Fibroblast of mammary gland (primary cell): ENCODE measurements at places on chromosomes 16 and 17.

DNA sequence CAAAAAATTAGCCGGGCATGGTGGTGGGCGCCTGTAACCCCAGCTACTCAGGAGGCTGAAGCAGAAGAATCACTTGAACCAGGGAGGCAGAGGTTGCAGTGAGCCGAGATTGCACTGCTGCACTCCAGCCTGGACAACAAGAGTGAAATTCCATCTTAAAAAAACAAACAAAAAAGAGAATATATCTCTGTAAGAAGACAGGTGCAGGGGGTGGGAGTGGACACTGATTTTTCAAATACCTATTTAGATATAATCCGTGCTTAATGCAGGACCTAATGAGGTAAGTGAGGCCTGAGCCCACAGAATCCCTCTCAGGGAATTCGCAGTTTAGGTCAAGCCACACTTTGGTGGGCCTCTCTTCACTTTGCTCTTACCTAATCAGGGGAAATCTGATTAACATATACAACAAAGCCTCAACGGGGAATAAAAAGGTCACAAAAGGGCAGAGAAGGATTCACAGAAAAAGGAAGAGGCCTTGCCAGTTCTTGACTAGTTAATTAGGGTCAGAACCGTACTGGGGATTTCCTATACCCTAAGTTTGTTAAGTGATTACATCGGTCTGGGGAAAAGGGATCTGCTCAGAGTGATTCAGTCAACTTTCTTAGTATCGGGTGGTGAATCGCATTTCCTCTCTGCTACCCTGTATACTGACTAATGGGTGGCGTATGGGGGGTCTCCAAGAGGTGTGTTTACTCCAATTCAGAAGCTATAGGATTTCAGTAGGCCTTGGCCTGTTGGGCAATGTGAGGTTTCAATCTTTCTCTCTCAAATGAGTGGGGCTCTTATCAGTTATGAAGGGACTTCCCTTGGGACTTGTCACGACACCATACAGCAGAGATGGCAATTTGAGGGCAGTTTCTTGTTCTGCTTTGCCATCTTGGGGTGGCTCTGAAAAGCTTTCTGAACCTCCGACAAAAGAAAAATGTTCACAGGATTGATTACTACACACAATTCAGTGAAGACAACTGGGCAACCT is 1.9 kb upstream of the NFAT5 start:
- peak; percentile 38 for DNase-seq

GRCh38 chr16:86725401-86725800 is 147.1 kb downstream of the FOXL1 start:
- DNase-seq = peak; percentile 83

DNA sequence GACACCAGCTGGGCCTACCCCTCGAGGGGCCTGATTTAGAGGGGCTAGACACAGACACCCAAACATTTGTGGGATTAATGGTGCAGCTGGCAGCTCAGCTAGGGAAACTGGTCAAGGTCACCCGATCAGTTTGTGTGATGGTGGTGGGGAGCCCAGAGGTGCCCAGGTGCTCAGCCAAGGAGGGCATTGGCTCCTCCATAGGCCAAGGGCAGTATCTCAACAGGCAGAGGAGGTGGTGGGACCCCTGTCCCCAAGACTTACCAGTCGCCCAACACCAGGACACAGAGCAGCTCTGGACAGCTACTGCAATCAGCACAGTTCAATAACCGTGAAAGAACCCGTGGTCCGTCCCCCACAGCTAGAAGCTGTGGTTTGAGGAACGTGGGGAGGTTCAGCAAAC is 120.9 kb downstream of the C16orf78 start:
- no peak for DNase-seq

- DNase-seq = peak; percentile 70
Measured at GRCh38 chr17:66715745-66716156, 119.2 kb upstream of the CACNG5 start.

- no peak for DNase-seq
Measured at GRCh38 chr16:79536958-79537357, 63.6 kb downstream of the MAF start.

DNA sequence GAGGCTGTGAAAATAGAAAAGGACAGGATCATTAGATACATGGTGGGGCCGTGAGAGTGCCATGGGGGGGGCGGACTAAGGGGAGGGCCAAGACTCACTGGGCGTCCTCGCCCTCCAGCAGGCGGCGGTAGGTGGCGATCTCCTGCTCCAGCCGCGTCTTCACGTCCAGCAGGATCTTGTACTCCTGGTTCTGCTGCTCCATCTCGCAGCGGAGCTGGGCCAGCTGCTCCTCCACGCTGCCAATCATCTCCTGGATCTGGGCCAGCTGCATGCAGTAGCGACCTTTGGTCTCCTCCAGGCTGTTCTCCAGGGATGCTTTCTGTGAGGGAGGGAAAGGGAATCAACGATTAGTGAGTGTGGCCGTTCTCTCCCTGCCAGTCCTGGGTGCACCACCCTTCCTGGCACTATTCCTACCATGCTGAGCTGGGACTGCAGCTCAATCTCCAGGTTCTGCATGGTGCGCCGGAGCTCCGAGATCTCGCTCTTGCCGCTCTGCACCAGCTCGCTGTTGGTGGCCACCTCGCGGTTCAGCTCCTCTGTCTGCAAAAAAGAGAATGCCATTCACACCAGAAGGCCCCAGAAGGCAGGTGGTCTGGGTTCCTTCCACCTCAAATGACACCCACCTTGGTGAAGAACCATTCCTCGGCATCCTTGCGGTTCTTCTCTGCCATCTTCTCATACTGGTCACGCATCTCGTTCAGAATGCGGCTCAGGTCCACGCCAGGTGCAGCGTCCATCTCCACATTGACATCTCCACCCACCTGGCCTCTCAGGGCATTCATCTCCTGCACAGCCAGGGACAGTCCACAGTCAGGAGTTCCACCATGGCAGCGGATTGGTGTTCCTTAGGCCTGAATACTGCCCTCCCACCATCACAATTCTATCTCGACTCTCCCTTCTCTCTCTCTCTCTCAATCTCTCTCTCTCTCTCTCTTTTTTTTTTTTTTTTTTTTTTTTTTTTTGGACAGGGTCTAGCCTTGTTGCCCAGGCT is 3.3 kb downstream of the KRT14 start:
- no peak for DNase-seq

- no peak for DNase-seq
Measured at GRCh38 chr16:46428108-46429061, 192.8 kb downstream of the SHCBP1 start.

GRCh38 chr17:58415371-58416055 is 1.8 kb downstream of the RNF43 start:
- DNase-seq = no peak

- DNase-seq = no peak
Measured at GRCh38 chr16:31292704-31293103, 32.9 kb downstream of the ITGAM start.

GRCh38 chr17:63939884-63940283 is 7.8 kb upstream of the CD79B start:
- DNase-seq = no peak
